ENCODE measurements at places on chromosomes 13 and 19.

GRCh38 chr13:46295491-46296114, 83.9 kb downstream of the LRRC63 start:
- DNase-seq, result peak; percentile 4

DNA sequence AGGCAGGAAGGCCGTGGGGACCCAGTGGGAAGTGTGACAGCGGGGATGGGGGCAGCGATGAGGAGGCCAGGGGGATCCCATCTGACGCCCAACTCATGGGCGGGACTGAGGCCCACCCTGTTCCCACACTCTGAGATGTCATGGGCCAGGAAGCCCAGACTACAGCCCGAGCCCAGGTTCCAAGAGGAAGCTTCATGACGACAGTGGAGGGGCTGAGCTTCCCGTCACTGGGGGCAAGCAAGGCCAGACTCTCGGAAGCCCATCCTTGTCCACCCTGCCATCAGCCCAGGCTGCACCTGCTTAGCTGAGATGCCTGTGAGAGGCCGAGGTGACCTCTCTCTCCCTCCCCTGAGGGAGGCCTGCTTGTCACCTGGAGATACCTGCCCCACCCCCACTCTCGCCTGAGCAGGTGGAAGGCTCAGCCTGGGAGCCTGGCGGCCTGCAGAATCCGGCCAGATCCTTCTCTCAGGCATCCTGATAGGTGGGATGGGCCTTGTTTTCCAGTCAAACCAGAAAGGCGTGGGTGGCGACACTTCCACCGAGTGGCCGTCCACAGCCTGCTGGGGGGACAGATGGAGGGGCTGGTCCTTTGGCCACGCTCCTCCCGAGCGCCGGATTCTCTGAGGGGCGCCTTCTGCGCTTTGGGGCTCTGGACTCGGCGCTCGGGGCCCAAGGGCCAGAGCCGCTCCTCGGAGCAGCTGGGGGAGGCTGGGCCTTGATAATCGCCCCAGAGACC, 4.8 kb downstream of the ZBTB7A start:
- no peak for DNase-seq

DNA sequence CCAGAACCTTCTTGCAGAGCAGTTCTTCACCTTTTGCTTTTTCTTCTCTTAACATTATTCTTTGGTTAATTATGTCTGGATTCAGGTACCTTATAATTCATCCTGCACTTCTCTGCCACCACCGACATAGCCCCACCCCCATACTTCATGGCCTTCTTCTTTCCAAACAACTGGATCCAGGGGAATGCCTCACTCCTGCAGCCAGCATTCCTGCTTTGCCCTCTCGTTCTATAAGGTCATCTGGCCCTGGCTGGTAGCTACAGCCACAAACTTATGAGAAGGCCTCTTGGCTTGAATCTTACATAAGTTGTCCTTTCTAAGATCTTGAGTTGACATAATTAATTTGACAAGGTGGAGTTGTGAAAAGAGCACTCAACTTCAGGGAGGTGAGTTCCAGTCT, 84.1 kb upstream of the FRY start:
- DNase-seq, result no peak

DNA sequence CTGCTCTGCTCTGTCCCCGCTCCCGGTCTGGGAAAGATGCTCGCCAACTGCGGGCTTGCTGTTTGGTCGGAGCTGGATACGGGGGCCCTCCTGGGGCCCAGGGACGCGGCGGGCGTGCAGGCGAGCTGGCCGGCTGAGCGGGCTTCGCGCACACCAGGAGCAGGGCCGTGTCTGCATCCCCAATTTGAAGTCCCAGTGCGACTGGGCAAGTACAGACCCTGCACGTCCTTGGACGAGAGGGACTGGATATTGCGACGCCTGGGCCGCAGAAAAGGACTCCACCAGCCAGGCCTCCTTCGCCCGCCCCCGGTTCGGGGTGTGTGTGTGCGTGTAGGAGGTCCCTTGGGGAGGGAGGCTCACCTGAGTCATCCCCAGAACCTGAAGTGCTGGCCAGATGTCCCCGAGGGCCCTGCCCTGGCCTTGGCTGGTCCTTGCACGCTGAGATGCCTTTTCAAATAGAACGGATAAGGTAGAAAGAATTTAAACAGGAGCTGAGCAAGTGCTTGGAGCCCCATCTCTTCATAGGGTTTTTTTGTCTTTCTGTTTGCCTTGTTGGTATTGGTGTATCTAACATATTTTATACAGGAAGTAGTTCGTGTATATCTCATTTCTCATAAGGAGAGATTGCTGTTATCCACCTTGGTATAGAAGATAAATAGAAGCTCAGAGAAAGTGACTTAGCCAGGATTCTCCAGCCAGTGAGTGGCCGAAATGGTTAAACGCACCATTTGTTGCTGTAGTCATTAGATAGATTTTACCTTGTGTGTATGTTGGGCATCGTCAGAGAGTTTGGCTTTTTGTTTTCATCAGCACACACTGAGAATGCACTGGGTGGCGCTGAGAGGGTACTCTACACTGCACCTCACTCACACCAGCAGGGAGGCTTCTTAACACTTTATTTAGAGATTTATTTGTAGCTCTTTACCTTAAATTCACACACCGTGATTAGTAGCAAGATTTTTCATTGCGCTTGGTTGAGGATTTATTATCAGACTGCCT, 1.1 kb downstream of the NAXD start:
- DNase-seq, result no peak

GRCh38 chr13:49097374-49097773, 121.7 kb downstream of the FNDC3A start:
- peak; percentile 42 for DNase-seq

GRCh38 chr13:88376760-88377388, 705.7 kb downstream of the SLITRK5 start:
- no peak for DNase-seq

- no peak for DNase-seq
These were observed 1470.9 kb downstream of the UQCRFS1 start for GRCh38 chr19:27742041-27742440.

DNA sequence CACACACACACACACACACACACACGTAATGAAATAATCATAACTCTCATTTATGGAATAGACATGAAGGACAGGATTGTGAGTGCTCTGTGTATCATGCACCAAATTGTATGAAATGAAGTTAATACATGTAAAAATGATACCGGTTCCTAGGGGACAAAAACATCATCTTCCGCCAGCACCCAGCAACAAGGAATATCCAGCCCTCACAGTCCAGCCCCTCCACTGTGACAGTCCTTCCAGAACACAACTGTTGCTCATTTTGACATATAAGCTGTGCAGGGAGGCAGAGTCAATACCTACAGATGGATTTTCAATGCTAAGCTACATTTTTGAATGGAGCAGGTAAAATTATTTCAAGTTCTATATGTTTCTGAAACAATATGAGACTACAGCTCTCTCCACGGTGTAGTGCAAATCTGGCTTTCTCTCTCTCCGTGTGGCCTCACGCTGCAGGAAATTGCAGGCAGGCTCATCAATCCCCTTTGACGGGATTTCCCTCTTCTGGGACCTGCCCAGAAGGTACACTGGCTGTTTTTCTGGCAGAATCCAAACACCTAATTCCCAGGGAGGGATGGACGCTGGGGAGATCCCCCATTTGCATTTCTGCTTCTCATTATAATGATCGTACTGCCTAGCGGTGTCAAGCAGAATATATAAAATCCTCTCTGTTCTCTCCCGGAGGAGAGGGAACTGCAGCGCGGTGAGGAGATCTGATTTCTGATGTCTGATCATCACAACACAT, 494.0 kb downstream of the LIG4 start:
- DNase-seq, result peak; percentile 10

GRCh38 chr13:101390461-101390860, 25.8 kb downstream of the NALCN start:
- DNase-seq, result no peak

DNA sequence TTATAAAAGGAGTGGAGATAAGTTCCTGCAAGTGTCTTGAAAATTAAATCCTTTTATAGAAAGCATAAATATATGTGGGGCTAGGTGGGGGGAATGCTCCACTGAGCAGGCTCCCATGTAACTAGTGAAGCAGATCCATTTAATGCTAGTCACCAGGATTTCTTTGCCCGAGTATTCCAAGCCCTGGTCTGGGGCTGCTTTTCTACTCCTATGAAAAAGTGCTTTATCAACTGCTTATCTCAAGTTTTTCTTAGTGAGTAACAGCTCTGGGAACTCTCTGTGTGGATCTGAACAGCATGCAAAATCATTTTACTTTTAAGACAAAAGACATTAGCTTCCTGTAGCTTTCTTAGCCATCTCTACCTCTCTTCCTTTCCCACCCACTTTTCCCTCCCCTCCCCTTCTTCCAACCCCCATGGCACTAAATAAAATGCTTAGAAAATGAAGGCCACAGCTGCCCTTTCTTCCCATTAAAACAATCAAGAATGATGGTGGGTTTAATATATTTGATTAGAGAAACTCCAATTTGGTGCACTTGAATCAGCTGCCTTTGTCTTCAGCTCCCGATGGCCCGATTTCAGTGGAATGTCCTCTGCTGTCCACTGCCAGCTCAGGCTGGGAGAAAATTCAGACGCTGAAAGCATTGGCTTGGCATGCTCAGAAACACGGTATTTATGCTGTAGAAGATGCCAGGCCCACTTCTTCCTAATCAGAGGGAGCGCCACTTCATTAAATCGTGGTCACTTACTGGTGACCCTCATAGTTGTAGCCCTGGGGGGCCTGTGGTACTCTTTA, 475.1 kb downstream of the FOXO1 start:
- peak; percentile 58 for DNase-seq

DNA sequence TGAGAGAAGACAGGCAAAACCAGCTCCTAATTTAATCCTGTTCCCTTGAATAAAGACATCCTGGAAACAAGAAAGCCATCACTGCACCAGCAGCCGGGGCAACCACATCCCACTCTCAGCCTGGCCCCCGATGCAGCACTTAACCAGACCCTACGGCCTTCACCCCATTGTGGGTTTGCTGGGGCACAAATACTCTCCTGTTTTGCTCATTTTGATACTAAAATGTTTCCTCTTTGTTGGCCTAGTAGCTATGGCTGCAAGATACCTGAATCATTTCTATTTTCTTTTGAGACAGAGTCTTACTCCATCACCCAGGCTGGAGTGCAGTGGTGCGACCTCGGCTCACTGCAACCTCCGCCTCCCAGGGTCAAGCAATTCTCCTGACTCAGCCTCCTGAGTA, 28.4 kb downstream of the ANKRD27 start:
- no peak for DNase-seq

GRCh38 chr19:2015608-2015950, at the start of gene BTBD2:
TSS of gene BTBD2 (minus strand) at chr19:2015714. CDS start at chr19:2015703, 11 bp downstream.
- peak; percentile 87 for DNase-seq

GRCh38 chr13:67136157-67136556, 94.0 kb downstream of the PCDH9 start:
- no peak for DNase-seq

DNA sequence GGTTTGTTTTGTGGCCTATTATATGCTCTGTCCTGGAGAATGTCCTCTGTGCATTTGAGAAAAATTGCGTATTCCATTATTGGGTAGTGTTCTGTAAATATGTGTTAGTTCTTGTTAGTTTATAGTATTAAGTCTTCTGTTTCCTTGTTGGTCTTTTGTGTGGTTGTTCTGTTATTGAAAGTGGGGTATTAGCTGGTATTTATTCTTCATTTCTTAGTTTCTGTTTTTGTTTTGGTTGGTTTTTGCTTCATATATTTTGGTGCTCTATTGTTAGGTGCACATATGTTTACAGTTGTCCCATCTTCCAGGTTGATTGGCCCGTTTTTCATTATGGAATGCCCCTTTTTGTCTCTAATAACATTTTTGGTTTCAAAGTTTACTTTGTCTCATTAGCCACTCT, 77.3 kb downstream of the DNAJC15 start:
- DNase-seq, result no peak

DNA sequence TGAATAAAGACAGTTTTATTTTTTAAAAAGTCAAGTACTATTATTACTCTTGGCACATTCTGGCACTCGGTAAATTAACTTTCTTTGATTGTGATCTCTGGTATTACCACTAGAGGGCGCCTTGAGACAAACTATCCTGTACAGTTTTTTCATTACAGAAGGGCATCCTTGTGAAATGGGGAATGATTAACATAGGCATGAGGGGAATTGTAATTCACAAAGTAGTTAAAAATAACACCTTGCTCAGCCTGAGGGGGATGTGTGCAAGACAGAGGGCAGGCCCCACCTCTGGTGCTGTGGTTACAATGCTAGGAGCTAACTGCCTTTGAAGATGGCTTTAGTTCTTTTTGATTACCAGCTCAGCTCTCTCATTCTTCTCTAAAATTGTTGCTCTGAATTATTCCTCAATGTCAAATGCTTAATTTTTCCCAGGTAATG, 24.2 kb upstream of the C1QTNF9B start:
- DNase-seq, result peak; percentile 70

DNA sequence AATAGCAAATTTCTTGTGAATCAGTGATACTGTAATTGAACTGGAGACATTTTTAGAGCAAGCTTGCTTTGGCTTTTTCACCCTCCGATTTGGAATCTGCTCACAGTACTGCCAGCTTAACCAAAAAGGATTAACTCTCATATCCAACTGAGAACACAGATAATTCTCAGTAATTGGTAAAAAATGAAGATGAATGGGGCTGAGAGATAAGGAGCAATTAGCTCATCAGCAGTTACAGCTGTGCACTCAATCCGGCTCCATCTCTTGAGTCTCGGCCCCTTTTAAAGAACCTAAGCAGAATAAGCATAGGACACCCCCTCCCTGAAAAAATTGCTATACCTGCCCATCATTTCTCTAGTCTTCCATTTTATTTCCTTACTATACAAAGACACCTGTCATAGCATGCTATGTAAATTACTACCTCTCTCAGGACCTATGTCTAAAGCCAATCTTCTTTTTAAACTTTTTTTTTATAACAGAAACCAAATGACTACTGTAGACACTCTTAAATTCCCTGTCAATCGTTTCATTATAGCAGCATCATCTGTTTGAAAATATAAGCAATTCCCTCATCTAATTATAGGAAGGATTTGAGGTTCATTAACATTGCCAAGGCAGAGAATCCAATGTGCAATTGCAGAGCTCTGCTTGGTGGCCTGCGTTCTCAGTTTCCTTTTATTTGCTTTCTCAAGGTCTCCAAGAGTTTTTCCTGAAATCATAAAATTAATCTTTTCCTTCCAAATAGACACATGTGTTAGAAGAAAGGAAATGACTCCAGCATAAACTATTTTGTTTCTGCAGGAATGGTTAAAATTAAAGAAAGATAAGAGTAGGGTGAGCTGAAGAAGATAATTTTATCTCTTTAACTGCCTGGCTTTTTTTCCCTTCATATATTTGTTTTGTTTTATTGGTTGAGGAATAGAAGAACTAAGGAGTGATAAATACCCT, 242.1 kb downstream of the DACH1 start:
- DNase-seq, result no peak

- DNase-seq, result no peak
These were observed 2.7 kb downstream of the ADGRE5 start for GRCh38 chr19:14383661-14384555.

DNA sequence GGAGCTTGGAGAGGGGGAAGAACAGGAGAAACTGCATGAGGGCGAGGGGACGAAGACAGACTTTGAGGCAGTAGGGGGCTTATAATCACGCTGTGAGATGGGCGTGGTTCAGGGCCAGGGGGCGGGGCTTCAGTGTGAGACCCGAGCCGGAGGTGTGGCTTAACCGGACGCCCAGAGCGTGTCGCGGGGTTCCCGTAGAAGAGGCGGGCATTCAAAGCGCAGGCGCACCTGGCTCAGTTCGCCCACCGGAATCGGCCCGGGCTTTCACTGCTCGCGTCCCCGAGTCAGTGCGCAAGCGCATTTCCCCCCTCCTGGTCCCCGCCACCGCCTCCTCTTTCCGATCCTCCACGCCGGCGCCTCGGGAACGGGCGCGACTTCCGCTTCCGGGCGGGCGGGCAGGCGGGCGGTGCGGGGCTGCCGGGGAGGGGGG, 225 bp upstream of the ZNF865 start:
- peak; percentile 94 for DNase-seq
